SIG-M5 (cell line): ENCODE measurements at places on chromosomes 2 and 18.

- DNase-seq = no peak
These were observed 767.7 kb upstream of the GCFC2 start for GRCh38 chr2:76478266-76479035.

- no peak for DNase-seq
These were observed 208.9 kb upstream of the BOD1L2 start for GRCh38 chr18:56937874-56938430.

GRCh38 chr2:119434664-119435063, 3.0 kb downstream of the TMEM37 start:
- DNase-seq = no peak

DNA sequence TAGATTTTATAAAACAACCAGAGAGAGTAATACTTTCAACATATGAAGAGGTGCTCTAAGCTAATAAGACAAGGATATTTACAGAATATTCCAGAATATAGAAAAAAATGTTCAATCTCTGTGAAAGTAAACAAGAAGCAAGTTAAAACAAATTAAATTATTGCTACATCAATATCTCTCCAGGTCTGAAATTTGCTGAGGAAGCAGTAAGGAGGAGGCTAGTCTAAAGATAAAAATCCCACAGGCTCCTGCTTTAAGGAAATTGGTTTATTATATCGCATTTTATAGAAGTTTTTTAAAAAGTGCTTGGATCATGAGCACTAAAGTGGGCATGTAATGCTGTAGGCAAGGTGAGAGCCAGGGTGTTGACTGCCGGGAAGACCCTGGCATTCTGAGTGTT, 39.7 kb upstream of the ASB18 start:
- no peak for DNase-seq

- no peak for DNase-seq
These were observed 70.6 kb upstream of the ITGB6 start for GRCh38 chr2:160270571-160271113.

DNA sequence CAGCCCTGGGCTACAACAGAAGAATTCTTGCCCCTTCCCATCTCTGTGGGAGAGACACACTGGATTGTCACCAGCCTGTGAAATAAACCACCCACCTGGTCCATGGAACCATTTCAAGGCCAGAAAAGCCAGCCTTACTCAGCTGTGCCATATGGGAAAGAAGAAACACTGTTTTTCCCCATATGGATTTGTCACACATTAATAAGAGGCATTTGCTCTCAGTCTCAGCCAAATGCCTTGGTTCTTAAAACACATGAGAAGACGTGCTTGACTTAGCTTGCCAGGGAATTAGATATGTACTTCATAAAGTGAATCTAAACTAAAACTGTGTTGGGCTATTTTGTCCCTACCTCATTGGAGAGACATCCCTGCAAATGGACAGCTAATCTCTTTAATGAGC, 308.6 kb upstream of the TNP1 start:
- DNase-seq = no peak

DNA sequence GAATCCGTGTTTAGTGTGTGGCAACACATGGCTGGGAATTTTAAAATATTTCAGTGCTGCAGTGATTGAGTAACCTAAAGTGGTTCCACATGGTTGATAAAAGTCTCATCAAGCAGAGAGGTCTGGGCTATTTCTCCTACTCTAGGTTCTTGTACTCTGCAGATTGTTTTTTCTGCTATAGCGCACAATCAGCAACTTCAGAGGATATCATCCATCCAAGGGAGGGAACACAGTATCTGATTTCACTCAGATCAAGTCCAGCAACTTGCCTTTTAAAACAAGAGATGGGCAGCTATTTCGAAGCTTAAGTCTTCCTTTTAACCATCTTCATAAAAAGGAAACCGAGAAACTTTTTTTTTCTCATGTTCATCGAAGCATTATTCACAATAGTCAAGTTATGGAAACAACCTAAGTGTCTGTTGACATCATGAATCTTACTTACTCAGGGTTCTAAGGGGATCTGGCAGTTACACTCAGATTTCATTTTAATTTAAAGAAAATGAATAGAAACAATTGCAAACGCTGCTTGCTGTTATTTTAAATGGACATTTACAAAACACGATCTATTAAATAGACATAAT, 172.7 kb upstream of the TRIB2 start:
- no peak for DNase-seq

DNA sequence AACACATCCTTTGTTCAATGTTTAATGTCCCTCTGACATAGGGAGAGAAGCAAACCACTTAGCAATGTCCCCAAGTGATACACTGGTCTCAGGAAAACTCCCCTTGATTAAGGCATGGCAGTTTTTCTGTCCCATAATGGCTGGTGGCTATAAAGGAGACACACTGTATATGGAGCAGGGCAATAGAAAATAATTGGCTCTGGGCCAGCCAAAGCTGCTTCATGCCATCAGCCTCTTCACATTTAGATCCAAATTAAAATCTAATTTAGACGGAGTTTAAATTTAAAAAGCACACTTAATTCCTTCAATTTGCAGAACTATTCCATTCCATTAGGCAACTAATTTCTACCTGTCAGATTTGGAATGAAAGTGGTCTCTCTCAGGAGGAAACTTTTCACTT, 638.1 kb downstream of the DSC3 start:
- no peak for DNase-seq

- DNase-seq = no peak
These were observed 670.0 kb upstream of the PKDCC start for GRCh38 chr2:41377837-41378236.

DNA sequence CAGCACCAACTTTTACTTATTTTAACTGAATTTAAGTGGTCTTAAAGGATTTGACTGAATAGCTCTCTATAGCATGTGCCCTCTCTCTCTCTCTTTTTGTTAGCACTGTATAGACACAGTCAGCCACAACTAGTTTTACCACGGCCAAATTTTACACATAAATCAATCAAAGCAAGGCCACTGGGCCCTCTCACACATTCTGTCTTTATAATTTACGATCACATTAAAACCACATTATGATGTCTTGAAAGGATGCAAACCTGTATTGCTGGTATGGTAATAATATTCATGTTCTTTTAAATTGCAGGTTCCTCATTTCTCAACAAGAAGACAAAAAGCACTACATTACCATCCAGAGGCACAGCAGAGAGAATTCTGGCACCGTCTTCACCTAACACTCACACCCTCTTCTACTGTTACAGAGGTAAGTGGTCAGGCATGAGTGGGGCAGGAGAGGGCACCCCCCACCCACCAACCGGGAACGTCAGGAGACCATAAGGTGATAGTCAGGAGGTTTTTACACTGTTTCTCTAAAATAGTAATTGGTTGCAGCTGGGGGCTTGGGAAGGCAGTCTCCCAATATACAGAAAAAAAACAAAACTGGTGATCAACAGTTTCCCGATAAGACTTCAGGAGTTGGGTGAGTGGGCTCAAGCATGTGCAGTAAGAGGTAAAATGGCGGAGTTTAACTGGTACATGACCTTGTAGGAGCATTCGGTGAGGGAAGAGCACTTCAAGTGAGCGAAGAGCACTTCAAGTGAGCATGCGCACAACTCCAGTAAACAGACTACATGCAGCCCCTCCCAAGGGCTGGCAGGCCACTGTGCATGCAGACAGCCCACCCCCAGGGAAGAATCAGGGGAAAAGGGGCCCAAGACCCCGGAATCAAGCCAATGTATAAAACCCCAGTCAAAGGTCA, 296.7 kb downstream of the PIEZO2 start:
- DNase-seq = no peak

DNA sequence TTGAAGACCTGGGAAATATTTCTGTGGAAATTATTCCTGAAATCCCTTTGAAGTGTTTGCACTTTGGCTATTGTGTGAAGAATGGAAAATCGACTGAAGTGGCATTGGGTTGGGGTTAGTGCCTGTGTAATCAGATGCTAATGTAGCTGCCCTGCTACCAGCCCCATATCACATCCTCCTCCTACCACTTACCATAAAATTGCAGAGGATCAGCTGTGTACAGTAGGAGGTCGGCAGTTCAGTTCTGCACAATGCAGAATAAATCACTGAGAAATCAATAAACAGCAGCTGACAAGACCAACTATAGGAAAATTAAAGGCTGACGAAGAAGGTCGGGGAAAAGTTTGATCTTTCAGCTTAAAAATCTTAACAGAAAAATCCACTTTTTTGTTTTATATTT, 440.9 kb downstream of the PTPRM start:
- no peak for DNase-seq

GRCh38 chr2:9264301-9264700, 57.7 kb downstream of the ASAP2 start:
- no peak for DNase-seq

GRCh38 chr18:7856116-7856515, 289.0 kb downstream of the PTPRM start:
- no peak for DNase-seq

DNA sequence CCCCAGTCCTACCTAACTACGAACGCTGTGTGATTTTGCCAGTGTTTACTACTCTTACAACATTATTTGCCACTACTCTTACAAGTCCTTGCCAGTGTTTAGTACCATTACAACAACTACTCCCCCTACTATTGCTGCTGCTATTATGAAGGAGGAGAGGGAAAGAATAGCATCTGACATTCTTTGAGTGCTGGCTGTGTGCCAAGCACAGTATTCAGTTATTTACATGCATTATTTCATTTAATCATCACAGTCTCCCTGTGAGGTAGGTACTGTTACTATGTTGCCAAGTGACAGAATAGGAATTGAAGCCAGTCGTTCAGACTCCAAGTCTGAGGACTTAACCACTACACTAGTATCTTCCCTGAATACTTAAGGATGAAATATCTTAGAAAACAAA, 185.9 kb upstream of the FOSL2 start:
- DNase-seq = no peak

DNA sequence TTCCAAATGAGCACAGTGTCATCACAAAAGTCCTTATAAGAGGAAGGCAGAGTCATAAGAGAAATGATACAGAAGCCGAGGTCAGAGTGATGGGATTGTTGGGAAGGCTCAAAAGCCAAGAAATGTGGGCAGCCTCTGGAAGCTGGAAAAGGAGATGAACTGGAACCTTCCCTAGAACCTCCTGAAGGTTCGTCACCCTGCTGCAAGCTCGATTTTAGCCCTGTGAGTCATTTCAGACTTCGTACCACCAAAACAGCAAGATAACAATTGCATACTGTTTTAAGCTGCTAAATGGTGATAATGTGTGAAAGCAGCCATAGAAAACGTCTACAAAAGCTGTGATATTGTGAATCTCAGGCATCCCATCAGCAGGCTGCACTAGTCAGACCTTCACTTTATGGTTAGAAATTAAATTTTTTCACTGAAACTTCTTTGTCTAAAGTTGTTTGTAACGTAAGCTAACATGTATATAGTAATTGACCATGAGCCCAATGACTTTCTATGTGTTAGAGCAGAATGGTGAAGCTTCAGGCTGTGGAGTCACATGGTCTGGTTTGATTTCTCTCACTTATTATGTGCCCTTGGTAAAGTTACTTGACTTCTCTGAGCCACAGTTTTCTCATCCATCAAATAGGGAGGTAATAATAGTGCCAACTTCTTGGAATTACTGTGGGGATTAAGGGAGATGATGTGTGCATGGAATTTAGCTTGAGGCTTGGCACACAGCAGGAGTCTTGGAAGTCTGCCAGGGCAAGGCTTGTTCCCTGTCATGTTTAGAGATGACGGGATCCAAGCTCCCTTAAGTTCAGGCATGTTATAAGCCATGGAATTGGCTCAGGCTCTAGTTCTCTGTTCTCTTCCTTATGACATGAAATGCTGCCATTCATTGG, 132.0 kb upstream of the CCDC195 start:
- no peak for DNase-seq

GRCh38 chr2:117512307-117512706, 302.2 kb upstream of the DDX18 start:
- DNase-seq = no peak

- no peak for DNase-seq
These were observed 262.2 kb downstream of the ASXL3 start for GRCh38 chr18:33840212-33840593.

GRCh38 chr2:133377021-133377481, 191.2 kb downstream of the NCKAP5 start:
- DNase-seq = no peak

- DNase-seq = no peak
These were observed 386.4 kb downstream of the TRIB2 start for GRCh38 chr2:13103151-13103550.

DNA sequence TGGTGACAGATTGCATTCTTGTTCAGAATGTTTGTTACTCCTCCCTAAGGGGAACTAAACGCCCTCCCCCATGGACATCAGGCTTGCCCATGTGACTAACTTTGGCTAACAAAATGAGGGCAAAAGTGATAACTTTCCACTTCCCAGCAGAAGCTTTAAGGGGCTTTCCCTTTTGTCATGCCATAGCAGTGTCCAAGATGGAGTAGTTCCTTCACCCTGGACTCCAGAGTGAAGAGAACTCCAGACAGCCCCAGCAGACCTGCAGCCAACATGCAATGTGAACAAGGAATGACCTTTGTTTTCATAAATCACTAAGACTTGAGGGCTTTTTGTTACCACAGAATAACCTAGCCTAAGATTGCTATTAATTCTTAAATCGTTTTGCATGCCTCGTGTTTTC, 163.5 kb downstream of the ZEB2 start:
- DNase-seq = no peak

DNA sequence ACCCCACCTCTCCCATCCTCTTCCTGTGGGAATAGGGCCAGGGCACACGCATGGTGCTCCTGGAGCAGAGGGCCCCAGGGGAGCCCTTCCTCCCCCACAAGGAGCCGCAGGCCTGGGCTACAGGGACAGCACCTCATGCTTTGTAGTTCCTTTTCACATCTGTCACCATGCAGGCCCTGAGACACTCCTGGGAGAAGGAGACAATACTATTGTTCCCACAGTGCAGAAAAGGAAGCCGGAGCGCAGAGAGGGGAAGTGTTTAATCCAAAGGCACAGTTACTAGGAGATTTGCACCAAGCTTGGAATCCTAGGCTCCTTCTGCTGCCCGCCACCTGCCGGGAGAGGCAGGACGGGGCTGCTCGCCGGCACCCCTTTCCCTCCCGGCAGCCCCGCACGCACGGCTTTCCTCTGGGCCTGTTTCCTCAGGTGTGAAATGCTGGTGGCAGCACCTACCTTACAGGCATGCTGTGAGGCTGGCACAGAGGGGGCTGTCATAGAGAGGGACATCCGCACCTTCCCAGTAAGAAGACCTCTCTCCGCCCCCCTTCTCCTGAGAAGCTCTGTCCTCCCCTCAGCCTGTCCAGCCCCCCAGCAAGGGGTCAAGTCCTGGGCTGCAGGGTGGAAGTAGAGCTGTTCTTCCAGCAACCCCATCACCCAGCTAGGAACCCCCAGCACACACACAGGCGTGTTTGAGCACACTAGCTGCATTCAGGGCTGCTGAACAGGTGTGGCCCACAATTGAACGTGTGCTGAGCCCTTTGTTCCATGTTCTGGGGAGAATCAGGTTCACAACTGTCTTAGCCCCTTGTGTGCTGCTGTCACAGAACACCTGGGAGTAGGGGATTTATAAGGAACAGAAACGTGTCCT, 62.6 kb downstream of the SMAD7 start:
- no peak for DNase-seq
